Naive thymus-derived CD4-positive, alpha-beta T cell (primary cell): ENCODE measurements at places on chromosomes 6 and 20. TPM values are rescaled to one million over a fixed set of nuclear protein-coding genes. Genes with fewer than 3 reads are reported as not detected.
A peak's percentile ranks its signal among the peaks of the same experiment; 100 is the strongest.

- H3K4me1 ChIP-seq = no peaks in the 10 kb centered on the region
- no peaks in the 10 kb centered on the region for H3K27me3 ChIP-seq
- H3K27ac ChIP-seq = no peak overlapping the region
- H3K36me3 ChIP-seq = no peaks in the 10 kb centered on the region
- no peak overlapping the region for H3K4me3 ChIP-seq
These were observed 61.7 kb downstream of the STK35 start for GRCh38 chr20:2163312-2163711.

DNA sequence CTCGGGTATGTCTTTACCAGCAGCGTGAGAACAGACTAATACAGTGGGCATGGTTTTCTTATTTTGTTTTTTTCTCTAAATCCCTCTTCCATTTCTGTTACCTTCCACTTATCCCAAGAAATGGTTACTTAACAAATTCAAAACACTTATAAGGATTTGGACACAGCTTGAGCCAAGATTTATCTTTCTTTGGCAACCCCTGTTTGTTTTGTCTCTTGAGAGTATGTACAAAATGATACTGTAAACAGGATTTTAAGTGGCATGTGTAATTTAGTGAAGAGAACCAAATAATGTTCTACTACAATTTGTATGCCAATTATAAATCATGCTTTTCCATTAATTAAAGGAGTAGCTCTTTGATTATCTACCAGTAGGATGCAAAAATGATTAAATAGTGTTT, 51.4 kb downstream of the PPP1R14C start:
- H3K4me3 ChIP-seq = no peak overlapping the region
- no peak for DNase-seq
- H3K27ac ChIP-seq = no peak overlapping the region
- no peaks in the 10 kb centered on the region for H3K36me3 ChIP-seq
- no peaks in the 10 kb centered on the region for H3K4me1 ChIP-seq

DNA sequence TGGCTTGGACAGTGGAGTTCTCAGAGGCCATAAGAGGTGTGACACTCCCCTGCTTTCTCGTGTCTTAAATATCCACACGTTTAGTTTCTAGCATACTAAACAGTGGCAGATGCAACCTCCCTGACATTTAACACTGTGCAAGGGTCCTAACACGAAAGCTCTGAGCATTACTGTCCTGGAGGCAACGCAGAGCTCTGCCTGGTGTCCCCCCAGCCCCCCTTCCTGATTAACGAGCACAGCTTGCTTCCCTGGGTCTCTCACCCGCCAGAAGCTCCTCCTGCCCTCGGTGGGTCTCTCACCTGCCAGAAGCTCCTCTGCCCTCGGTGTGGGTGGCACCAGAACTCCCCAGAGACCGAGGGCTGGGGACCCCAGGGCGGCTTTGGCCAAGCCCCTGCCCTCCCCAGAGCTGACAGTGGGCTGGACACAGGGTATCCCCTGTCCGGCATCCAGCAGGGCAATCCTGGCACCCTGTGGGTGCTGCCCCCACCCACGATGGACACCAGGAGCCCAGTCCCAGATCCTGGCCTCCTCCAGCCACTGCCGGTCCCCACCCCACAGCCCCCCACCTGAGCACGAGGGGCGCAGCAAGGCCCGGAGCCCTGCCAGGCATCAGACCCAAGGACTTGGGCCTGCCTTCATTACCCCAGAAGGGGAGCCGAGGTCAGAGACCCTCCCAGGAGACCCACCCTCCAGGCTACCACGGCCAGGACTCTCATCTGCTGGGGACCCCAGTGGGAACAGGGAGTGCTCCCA, 12.4 kb upstream of the KCNQ2 start:
- H3K27ac ChIP-seq = no peak overlapping the region
- H3K4me3 ChIP-seq = no peak overlapping the region
- no peak for DNase-seq
- no peaks in the 10 kb centered on the region for H3K36me3 ChIP-seq
- no peaks in the 10 kb centered on the region for H3K27me3 ChIP-seq

DNA sequence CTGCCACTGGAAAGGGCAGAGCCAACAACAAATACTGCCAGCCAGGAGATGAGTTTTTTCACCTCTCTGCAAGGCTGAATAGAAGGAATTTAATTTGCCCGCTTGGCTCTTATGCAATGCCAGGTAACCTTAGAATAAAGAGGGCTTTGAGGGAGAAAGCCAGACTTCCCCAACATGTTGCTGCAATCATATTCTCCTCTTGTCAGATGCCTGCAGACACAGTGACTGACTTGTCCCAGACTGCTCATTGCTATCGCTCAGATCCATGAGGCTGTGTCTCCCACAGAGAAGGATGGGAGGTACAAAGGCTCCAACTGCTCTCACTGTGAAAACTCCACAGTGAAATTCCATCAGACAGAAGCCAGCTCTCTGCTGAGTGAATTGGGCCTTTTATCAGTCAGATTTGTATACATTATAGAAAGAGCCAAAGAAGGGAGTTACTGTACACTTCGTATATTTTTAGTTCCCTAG, 517.0 kb upstream of the ID4 start:
- no peak overlapping the region for H3K4me3 ChIP-seq
- H3K4me1 ChIP-seq = no peaks in the 10 kb centered on the region
- no peaks in the 10 kb centered on the region for H3K36me3 ChIP-seq
- H3K27me3 ChIP-seq = no peaks in the 10 kb centered on the region
- no peak for DNase-seq
- H3K27ac ChIP-seq = no peak overlapping the region

DNA sequence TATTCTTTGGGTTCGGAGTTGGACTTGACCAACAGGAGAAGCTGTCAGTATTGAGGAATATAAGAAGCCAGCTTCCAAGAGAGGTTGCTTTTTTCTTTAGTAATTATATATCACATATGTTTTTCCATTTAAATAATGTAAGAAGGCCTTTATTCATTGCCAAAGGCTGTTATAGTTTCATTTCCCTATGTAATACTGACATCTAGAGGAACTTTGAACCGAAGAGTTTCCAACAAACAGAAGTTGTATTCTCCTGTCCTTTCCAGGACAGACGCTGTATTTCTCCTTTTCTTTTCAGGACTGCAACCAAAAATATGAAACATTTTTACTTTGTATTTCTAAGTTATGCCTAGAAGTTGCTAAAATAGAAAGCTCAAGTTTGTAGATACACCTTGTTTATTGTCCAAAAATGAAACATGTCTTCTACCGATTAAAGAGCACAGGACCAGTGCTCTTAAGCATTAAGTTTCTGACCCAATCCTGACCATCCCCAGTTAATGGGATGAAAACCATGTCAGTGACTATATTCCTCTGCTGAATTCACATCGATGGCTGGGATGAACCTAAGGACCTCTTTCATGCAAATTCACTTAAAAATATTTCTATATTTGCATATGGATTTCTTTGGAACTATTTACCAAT, 55.1 kb downstream of the MYLK4 start:
- H3K27me3 ChIP-seq = no peaks in the 10 kb centered on the region
- no peak for DNase-seq
- H3K4me3 ChIP-seq = no peak overlapping the region
- no peaks in the 10 kb centered on the region for H3K36me3 ChIP-seq

GRCh38 chr6:142349215-142349823, 47.5 kb downstream of the ADGRG6 start:
- H3K36me3 ChIP-seq = no peaks in the 10 kb centered on the region
- H3K27me3 ChIP-seq = no peaks in the 10 kb centered on the region
- H3K27ac ChIP-seq = no peak overlapping the region

DNA sequence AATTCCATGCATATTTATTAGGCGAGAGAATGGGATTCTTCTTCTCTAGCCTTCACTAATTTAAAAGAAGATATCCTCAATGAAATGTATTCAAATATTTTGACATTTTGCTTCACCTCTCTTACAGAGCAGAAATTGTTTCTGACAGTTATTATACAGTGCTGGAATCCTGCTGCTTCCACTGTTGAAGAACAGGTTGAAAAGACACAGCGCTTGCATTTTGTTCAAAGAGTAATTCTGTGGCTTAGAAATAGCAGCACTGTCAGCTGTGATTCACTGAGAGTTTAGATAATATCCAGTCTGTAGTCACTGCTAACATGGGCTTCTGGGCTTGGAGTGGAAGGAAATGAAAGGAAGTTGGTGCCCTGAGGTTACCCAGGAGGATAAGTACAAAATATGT, 117.1 kb upstream of the FBXL4 start:
- H3K4me1 ChIP-seq = no peaks in the 10 kb centered on the region
- no peak for DNase-seq
- no peaks in the 10 kb centered on the region for H3K27me3 ChIP-seq
- H3K27ac ChIP-seq = no peak overlapping the region
- H3K4me3 ChIP-seq = no peak overlapping the region

GRCh38 chr20:41003143-41003935, 25.3 kb upstream of the TOP1 start:
- H3K4me3 ChIP-seq = peak overlapping the region; percentile 48
- peak; percentile 17 for DNase-seq
- H3K27ac ChIP-seq = no peak overlapping the region
- H3K4me1 ChIP-seq = peaks cover 11% of the 10 kb centered on the region
- no peaks in the 10 kb centered on the region for H3K36me3 ChIP-seq

DNA sequence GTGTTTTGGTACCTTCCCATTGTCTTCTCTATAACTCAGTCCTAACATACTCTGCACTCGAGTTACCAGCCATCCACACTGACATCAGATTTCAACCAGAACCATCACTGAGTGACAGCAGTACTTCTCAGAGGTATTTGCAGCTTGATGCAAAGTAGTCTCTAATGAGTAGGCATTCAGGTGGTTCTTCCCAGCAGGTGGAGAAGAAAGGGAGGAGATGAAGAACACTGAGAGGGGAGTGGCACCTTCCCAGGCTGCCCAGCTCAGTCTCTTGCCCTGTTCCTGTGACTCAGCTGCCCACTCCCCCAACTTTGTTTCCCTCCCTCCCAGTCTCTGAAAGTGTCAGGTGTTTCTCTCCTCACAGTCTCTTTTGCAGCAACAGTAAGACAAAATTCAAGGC, 38.7 kb upstream of the SMIM28 start:
- H3K36me3 ChIP-seq = no peaks in the 10 kb centered on the region
- DNase-seq = no peak

- DNase-seq = no peak
- no peak overlapping the region for H3K27ac ChIP-seq
- H3K4me1 ChIP-seq = no peaks in the 10 kb centered on the region
- H3K36me3 ChIP-seq = no peaks in the 10 kb centered on the region
- no peaks in the 10 kb centered on the region for H3K27me3 ChIP-seq
- H3K4me3 ChIP-seq = no peak overlapping the region
These were observed 425.8 kb upstream of the SOX4 start for GRCh38 chr6:21167790-21168189.

- no peaks in the 10 kb centered on the region for H3K36me3 ChIP-seq
- H3K4me1 ChIP-seq = no peaks in the 10 kb centered on the region
- no peak for DNase-seq
- no peaks in the 10 kb centered on the region for H3K27me3 ChIP-seq
These were observed 50.0 kb downstream of the SLC23A2 start for GRCh38 chr20:4951299-4951698.

DNA sequence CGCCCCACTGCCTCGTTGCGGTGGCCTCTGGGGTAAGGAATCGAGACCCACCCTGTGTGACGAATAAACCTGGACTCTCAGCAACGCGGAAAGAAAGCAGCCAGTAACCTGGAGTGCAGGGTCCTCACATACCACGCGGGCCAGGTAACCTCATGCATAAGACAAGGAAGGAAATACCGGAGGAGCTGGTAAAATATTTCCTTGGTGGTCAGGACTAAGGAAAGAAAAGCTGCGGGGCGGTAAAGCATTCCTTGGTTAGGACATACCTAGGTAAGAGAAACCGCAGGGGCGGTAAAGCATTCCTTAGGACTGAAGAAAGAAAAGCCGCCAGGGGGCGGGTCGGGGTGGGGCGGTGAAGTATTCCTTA, 80.7 kb downstream of the SYTL3 start:
- H3K27ac ChIP-seq = no peak overlapping the region
- H3K27me3 ChIP-seq = no peaks in the 10 kb centered on the region
- H3K4me3 ChIP-seq = no peak overlapping the region
- DNase-seq = no peak
- peaks cover 20% of the 10 kb centered on the region for H3K36me3 ChIP-seq

Gene MAS1
- not detected for total RNA-seq

Gene OR12D1
- not detected for total RNA-seq
